ENCODE measurements at places on chromosomes 12 and 14.

- DNase-seq = no peak
Observed at GRCh38 chr12:118430516-118430915, 54.2 kb downstream of the SUDS3 start.

DNA sequence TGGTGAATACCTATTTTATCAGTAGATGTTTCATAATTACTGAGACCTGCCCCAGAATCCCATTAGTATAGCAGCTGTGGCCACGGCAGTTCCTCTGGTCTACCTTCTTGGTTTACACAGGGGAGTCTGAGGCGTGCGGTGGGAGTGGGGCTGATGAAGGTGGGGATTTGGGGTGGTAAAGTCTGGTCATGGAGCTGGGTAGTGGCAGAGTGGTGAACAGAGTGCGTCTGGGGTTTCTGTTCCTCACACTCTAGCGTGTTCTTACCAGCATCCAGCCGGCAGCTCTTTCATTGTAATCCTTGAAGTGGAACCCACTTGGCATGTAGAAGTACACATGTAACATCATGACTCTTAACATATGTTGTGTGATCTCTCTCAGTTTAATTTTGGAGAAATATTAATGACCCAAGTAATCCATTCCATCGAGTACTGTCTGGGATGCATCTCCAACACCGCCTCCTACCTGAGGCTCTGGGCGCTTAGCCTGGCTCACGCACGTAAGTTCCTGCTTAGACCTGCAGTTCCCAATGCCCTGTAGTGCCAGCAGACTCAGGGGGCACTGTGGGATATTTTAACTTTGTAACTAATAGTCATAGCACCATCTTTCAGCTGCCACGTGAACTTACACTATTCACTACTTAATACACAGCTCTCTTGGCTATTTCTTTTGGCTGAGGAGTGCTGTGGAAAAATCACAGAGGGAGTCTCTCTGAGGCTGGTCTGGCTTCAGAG lies 7.9 kb upstream of the DNAH10 start:
- no peak for DNase-seq

GRCh38 chr12:13343375-13343774 lies 146.8 kb downstream of the EMP1 start:
- DNase-seq = no peak

- no peak for DNase-seq
Observed at GRCh38 chr12:66409195-66409871, 107.0 kb downstream of the HELB start.

- DNase-seq = no peak
Observed at GRCh38 chr14:62373944-62374343, 611.7 kb downstream of the SNAPC1 start.

DNA sequence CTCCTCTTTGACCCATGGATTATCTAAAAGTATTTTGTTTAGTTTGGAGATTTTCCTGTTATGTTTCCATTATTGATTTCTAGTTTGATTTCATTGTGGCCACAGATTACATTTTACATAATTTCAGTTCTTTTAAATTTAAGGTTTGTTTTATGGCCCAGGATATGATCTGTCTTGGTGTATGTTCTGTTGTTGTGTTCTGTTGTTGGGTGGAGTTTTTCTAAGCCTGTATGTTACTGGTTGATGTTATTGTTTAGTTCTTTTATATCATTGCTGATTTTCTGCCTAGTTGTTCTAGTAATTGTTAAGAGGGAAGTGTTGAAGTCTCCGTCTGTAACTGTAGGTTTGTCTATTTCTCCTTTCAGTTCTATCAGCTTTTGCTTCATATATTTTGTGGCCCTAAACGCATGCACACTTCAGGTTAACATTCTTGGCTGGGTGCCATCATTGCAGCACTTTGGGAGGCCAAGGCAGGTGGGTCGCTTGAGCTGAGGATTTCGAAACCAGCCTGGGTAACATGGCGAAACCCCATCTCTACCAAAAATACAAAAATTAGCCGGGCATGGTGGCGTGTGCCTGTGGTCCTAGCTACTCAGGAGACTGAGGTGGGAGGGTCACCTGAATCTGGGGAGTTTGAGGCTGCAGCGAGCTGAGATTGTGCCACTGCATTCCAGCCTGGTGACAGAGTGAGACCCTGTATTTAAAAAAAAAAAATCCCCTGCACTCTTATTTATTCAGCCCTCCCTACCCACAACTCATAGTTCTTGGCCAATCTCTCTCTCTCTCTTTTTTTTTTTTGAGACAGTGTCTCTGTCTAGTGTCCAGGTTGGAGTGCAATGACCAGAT lies 28.1 kb upstream of the CFL2 start:
- DNase-seq = no peak

GRCh38 chr14:24996930-24997725 lies 52.8 kb downstream of the STXBP6 start:
- no peak for DNase-seq

DNA sequence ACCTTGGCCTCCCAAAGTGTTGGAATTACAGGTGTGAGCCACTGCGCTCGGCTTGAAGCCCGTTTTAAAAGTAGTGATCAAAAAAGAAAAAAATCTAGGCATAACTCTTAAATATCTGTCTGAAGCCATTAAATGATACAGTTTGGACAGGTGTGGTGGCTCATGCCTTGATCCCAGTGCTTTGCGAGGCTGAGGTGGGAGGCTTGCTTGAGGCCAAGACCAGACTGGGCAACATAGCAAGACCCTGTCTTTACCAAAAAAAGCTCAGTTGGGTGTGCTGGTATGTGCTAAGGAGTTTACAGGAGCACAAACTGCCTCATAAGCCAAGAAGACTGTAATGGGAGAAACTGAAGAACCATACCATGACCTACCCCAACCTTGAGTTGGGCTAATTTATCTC lies 26.0 kb downstream of the SYNE2 start:
- no peak for DNase-seq

GRCh38 chr12:115569345-115570068 lies 708.0 kb downstream of the MED13L start:
- no peak for DNase-seq

DNA sequence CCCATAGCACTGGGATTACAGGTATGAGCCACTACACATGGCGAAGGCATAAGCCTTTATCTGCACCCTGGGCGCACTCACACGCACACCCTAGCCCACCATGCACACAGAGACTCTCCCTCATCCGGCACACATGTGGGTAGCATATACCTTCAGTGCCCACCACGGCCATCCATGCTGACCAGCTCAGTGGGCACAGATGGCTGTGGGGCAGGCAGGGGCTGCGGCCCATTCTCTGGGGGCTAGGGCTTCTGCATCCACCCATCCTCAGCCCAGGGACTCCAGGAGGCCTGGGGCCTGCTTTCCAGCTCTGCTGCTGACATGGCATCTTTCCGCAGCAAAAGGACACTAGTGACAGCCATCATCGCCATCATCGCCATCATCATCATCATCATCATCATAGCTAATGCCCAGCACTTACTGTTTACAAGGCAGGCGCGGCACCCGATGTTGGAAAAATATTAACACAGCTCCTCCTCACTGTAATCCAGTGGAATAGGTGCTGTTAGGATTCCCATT lies 111.2 kb downstream of the NCOR2 start:
- no peak for DNase-seq

DNA sequence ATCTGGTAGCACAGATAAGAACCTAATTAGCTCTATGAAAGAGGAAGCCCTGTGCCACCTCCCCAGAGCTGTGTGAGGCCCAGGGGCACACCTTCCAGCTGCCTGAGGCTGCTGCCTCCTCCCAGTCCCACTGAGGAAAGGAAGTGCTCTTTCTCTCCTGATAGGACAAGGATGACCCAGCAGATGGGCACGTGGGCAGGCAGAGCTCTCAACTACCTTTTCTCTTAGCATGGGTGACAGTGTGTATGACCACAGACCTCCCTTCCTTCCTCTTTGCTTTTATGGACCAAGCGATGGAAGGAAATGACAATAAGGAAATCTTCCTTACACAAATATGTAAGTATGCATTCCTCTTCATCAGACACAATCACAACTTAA lies 127.6 kb upstream of the AMIGO2 start:
- DNase-seq = no peak

DNA sequence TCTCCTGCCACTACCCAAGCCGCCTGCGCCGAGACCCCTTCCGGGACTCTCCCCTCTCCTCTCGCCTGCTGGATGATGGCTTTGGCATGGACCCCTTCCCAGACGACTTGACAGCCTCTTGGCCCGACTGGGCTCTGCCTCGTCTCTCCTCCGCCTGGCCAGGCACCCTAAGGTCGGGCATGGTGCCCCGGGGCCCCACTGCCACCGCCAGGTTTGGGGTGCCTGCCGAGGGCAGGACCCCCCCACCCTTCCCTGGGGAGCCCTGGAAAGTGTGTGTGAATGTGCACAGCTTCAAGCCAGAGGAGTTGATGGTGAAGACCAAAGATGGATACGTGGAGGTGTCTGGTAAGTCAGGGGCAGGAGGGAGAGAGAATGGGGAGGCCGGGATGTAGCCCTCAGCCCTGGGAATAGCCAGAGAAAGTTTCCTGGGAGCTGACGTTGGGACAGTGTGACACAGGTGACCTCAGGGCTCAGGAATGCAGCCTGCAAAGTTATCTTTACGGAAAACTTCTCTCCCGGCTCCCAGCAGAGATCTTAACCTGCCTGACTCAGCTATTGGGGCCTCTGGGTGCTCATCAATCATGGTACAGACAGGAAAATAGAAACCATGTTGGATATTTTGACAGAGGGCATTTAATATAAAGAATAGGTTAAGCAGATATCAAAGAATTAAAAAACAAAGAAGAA lies 747 bp downstream of the HSPB8 start:
- no peak for DNase-seq

- DNase-seq = no peak
Observed at GRCh38 chr12:90024262-90024661, 315.6 kb upstream of the ATP2B1 start.

- DNase-seq = no peak
Observed at GRCh38 chr12:132354982-132355680, 25.7 kb upstream of the GALNT9 start.

- no peak for DNase-seq
Observed at GRCh38 chr14:22836301-22837113, at the start of gene MMP14. Gene MMP14 (plus strand): TSS chr14:22836585. CDS start chr14:22836818, 233 bp downstream.

- DNase-seq = no peak
Observed at GRCh38 chr12:100823963-100824362, 29.4 kb downstream of the ANO4 start.

DNA sequence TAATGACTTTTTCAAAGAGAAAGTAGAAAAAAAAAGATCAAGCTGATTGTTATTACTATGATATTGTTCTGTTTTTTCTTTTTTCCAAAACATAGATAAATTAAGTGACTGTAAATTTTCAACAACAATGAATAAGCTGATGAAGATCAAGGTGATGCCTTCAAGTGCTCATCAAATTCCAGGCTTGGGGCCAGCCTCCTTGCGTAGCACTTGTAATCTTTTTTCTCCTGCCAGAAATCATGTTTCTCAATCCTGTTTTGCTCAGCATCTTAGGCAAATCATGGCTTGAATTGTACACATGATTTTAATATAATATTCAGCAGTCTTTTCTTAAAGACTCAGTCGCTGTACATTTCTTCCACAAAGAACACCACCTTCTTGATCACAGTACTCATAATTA lies 333.2 kb downstream of the NPAS3 start:
- DNase-seq = no peak

DNA sequence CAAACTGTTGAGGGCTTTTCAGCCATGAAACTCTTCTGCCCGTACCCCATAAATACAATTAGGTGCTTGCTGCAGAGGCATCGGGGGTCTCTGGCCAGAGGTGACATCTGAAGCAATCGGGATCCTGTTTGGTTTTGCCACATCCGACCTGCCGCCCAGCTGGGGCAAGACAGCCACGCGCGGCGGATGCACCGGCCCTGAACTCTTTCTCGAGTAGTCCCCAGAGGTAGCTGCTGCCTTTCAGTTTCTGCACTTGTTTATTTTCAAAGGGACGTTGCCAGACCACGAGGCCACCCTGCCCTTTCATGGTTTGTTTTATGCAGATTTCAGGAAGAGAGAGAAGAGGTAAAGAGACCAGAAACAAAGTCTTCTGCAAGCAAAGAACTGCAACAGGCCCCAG lies 10.6 kb upstream of the MLXIP start:
- DNase-seq = no peak

DNA sequence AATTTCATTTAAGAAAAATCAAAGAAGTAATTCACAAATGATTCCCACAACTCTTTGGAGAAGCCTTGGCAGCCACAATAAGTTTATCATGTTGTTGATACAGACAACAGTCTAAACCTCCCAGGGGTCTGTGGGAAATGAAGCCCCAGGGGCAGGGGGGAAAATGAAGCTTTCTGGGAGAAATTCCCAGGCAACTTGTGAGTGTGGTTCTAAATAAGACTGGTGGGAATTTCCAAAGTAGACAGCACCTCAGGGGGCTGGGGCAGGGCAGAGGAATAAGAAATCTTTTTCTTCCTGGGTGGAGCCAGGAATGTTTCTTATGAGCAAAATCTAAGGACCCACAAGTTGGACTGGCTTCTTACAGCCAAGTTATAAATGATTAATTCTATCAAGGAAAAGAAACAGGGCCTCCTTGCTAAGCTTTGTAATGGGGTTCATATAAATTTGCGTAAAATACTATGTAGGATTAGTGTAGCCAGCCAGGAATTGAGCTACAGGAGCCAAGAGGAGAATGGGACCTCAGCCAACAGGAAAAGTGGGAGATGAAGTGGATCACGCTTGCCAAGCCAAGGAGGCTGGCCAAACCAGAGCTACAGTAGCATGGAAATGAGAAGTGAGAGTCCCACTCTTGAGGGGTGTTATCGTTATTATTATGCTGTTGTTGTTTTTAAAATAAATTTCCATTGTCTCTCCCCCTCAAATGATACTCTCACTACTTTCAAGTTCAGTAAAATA lies 182.9 kb upstream of the FAR2 start:
- DNase-seq = peak; percentile 18

Data from NCI-H2107 (cell line).